ENCODE measurements at places on chromosomes 11 and 22.

- no peak for DNase-seq
Measured at GRCh38 chr22:30790366-30790765, 95.7 kb downstream of the OSBP2 start.

GRCh38 chr11:104076455-104076854, 40.0 kb downstream of the DDI1 start:
- DNase-seq = no peak

DNA sequence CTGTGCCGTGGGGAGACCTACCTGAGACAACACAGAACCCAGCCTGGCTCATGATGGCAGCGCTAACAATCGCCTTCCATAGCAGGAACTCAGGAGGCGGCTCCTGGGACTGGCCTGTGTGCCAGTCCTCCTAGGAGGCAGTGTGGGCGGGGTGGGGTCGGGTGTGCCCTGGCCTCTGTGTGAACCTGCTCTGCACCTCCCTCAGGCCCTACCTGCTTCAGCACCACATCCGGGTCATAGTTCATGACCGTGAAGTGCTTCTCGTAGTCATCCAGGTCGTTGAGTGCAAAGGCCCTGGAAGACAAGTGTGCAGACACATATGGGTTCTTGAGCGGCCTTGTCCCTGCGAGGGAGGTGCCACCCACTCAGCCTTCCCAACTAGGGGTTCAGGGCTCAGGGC, 15.3 kb downstream of the TTLL12 start:
- DNase-seq = no peak

- DNase-seq = no peak
Measured at GRCh38 chr11:78469896-78470295, 52.3 kb upstream of the GAB2 start.

GRCh38 chr11:105233285-105233684, 93.7 kb upstream of the CARD18 start:
- no peak for DNase-seq

DNA sequence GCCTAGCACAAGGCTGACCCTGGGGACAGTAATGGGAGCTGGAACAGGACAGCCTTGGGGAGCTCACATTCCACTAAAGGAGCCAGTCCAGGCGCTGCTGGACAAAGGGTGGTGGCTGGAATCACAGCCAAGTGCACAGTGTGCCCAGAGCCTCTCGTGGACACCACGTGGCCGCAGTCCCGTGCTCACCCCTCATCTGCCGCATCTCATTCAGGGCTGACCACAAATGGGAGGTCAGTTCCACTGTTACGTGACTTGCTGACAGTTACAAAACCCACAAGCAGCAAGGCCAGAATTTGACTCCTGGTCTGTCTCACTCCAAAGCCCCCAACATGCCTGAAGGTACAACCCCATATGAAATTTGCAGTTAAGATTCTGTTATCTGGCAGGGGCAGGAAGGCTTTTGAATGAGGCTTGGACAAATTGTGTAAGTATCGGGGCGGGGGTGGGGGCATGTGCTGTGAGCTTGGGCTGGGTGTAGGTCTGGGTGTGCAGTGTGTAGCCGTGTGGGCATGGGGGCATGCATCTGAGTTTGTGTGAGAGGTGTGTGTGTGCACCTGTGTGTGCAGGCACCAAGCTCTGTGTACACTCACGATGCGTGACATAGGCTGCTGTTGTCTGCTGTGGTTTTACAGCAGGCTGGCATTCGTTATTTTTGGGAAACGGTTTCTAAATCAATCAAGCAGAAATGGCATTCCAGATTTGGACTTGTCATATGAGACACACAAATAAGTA, 301.7 kb downstream of the BRD1 start:
- DNase-seq = no peak

Measured in GM20000 (cell line).